ENCODE measurements at places on chromosomes 6 and 20.

DNA sequence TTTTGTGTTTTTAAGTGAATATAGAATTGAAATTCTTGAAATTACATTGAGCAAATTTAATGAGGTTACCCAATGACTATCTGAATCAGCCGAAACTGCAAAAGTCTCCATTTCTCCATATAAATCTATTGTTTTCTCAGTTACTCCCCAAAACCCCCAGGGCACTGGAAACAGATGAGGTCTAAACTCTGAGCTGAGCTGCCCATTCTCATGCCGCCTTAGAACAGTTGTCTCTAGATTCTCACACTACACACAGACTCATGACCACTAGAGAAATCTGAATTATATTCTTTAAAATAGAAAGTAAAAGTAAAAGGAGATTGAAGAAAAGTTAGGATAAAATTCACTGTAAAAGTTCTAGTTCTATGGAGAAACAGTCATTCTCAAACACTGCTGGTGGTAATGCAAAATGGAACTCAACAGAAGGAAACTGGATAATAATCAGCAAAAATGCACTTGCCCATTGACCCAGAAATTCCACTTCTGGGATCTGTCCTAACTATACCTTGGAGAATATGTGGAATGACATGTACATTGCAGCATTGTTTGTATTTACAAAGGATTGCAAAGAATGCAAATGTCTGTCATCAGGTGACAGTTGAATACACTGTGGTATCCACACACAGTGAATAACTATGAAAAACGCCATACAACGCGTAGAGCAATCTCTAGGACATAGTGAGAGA lies 125.5 kb downstream of the IPCEF1 start:
- DNase-seq, result no peak

DNA sequence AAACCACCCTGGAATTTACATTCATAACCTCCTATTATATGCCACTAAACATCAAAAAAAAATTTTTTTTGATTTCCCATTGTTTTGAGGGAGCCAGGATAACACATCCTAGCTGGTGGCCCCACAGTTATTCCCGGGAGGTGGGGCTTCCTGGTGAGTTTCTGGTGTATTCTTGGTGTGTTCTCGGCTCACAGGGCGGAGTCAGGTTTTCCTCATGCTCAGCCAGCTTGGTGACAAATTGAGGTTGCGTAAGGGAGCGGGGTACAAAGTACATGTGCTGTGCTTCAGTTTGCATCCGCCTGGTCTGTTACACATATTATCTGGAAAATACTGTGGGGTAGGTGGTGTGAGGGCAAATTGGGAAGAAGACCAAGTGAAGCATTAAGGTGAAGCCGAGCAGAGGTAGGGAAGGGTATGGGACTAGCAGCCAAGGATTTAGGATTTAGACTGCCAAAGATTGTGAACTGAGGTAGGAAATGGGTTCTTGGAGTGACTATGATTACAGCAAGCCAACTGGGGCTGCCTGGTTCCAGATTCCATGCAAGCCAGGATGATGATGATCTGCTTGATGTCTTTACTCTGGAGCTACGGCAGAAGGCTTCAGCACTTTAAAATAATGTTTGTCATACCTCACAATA lies 46.2 kb upstream of the EEF1A1 start:
- peak; percentile 64 for DNase-seq

- DNase-seq, result no peak
Measured at GRCh38 chr6:131419702-131420101, 153.3 kb upstream of the ARG1 start.

GRCh38 chr6:161378115-161378514 lies 104.3 kb upstream of the AGPAT4 start:
- no peak for DNase-seq

DNA sequence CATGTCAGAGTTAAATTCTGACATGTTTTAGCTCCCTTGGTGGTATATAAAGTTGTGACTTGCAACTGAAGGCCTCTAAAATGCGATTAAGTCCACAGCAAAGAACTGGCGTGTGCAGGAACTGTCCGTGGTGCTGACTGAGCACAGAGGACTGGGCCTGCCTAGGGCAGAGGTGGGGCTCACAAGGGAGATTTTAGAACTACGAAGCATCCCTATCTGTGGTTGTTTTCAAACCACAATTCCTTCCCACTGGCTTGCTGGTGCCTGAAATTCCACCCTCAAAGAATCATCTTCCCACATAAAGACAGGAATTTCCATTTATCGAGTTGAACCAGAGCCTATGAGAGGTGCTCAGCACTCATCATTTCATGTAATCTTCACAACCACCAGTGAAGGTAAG lies 30.1 kb downstream of the RIMS4 start:
- peak; percentile 64 for DNase-seq

GRCh38 chr6:44511126-44511525 lies 123.6 kb downstream of the CDC5L start:
- no peak for DNase-seq

- DNase-seq, result no peak
Measured at GRCh38 chr6:10422737-10423034, 7.8 kb upstream of the TFAP2A start.

- no peak for DNase-seq
Measured at GRCh38 chr6:87791029-87791428, 89.0 kb upstream of the AKIRIN2 start.

DNA sequence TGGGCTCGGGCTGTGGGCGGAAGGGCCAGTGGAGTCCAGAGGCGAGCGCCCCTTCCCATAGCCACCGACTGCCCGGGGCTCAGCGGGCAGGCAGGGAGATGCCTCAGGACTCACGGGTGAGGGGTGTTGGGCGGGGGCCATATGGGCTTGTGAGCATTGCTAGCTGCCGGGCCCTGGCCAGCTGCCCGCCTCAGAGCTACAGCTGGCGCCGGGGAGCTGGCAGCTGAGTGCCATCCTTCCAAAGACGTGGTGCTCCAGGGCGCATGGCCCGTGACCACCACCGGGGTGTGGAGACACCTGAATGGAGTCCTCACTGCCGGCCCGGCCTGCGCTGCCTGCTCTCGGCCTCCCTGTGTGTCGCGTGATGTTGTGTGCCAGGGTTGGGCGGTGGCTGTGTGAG lies 10.6 kb upstream of the RBBP8NL start:
- no peak for DNase-seq

DNA sequence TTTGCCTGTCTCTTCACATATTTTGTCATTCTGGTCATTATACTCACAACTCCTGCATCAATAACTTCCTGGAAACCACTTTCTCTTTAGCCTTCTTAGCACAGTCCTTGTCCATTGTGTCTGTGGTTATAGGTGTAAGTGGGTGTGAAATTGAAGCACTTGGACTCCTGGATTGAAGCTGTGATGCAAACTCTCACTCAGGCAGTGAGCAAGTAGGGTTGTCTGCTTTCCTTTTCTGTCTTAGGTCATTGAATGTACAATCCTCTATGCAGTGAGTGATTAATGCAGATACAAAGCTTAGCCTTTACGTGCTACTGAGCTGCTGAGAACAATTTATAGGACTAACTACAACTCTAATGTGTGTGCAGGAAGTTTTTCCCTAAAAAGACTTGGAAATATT lies 54.8 kb downstream of the ADGRB3 start:
- DNase-seq, result no peak

DNA sequence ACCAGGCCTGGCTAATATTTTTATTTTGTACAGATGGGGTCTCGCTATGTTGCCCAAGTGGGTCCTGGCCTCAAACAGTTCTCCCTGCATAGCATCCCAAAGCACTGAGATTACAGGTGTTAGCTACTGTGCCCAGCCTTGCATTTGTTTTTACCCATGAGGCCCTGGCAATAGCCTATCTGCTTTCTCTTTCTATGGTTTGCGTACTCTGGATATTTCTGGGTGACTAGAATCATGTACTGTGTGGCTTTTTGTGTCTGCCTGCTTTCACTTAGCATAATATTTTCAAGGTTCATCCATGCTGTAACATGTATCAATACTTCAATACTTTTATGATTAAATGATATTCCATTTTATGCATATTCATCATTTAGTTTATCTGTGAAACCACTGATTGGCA lies 451.7 kb downstream of the GRIK2 start:
- no peak for DNase-seq

Data from fibroblast of skin of right biceps (primary cell).